CMK (cell line): ENCODE measurements at places on chromosomes 12 and 14.

DNA sequence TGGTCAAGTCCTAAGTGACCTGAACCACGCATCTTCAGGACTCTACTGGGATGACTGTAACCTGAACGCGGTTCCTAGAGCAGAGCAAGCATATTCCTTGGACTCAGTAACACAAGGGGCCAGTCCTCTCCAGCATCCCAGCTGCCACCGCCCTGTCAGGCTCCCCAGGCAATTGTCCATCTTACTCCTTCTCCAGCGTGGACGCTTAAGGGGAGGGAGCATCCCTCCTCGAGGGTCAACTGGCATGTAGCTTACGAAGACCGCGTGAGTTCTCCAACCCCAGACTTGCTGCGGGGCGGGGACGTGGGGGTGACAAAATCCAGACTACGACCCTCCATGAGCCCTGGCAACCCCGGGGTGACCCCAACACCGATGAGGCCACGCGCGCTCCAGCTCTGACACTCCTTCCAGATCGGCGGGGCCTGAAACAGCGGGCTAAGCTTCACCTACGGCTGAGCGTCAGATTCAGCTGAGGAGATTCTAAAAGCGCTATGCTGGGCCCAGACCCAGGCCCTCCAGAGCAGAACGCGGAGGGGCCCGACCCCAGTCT lies 846 bp upstream of the MTHFD1 start:
- DNase-seq, result no peak

DNA sequence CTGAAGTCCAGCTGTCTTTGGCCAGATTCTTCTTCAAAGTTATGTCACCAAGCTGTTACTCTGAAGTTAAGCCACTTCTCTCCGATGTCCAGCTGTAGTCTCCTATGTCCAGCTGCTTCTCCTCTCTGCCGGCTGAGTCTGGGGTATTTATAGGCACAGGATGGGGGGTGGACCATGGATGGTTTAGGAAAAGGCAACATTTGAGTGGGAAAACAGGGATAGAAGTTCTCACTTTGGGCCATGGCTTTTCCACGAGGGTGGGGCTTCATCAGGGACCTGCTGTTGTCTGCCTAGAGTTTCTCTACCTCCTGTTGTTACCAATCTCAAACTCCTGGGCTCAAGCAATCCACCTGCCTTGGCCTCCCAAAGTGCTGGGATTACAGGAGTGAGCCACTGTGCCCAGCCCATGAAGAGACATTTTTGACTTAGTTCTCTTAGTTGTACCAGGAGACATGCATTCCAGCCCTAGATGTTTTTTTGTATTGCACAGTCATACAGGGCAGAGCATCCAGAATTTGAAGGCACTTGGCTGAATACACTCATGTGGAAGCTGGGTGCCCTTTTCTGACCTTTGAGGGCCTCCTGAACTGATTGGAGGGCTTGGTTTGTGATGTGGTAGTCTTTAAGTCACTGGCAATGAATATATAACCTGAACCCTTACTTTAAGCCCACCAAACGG lies 79.8 kb upstream of the HECTD1 start:
- no peak for DNase-seq

DNA sequence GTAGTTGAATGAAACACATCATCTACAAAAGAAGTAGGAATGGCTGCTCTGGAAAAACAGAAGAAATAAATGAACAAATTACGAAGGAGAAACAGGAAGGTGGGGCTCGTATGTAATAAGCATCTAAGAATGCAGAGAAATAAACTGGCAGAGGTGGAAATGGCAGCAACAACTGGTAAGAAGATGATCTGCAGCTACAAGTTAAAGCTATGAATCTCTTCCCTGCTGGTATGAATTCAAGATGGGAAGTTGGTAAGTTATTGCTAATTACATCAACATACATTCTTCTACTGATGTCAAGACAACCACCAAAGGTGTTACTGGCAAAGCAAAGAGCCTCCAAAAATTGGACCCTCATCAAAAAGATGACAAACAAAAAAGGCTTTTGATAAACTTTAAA lies 59.8 kb downstream of the HECTD4 start:
- no peak for DNase-seq

DNA sequence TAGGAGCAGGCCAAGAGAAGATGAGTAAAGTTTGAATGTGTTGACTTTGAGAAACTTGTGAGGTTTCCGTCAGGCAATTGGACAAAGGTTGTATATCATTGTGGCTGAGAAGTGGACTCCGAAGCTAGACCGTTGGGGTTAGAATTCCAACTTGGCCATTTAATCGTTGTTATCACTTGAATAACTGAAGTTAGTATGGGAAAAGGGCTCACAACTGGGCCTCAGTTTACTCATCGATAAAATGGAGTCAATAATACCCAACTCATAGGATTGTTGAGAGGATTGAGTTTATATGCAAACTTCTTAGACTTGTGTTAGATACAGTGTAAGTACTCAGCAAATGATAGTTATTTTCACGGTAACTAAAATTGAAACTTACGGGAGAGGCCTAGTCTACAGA lies 846 bp downstream of the SLIRP start:
- DNase-seq, result no peak

DNA sequence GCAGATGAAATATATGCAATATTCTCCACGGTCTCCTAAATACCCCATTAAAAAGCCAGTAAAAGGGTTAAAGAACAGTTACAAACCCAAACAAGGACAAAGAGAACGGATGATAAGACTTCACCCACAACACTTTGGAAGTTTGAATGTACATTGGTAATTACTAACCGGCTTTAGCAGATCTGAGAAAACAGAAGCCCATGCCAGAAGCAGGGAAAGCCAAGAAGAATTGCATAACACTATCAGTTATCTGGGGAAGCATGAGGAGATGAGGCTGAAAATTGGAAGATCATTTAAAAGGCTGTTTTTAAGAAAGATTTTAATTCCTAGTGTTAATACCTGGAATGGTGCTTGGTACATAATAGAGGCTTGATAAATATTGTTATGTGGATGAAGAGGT lies 55.6 kb upstream of the MYBPC1 start:
- no peak for DNase-seq
